ENCODE measurements at places on chromosomes 1 and 21. TPM values are rescaled to one million over a fixed set of nuclear protein-coding genes. Genes with fewer than 3 reads are reported as not detected.

Gene SZT2
- 59.2 TPM for total RNA-seq

Gene PLA2G2D
- total RNA-seq, result not detected

Gene ATP6V1G3
- total RNA-seq, result not detected

Gene TNFRSF18
- 350 TPM for total RNA-seq

Gene CFAP45
- 1.7 TPM for total RNA-seq

Gene OPRD1
- total RNA-seq, result 0.05 TPM

Gene HAO2
- not detected for total RNA-seq

Gene RAB7B
- total RNA-seq, result not detected

Gene ARHGAP30
- total RNA-seq, result 149 TPM

Gene GPR153
- total RNA-seq, result 1.6 TPM

Gene PADI1
- total RNA-seq, result not detected

Gene ROR1
- not detected for total RNA-seq

Gene SUSD4
- not detected for total RNA-seq

Gene CD2
- total RNA-seq, result 651 TPM

Gene LRRC3
- 1.8 TPM for total RNA-seq

Gene FCRL6
- not detected for total RNA-seq

Gene HLCS
- 12.6 TPM for total RNA-seq

Gene GSTM5
- not detected for total RNA-seq

Gene LDLRAP1
- total RNA-seq, result 4.6 TPM

Gene RPE65
- total RNA-seq, result not detected

Gene KIF17
- total RNA-seq, result not detected

Gene DIRAS3
- not detected for total RNA-seq

Gene SMIM12
- total RNA-seq, result 66.2 TPM

Gene C1orf185
- not detected for total RNA-seq

Gene PRELP
- not detected for total RNA-seq

Gene WNT2B
- 0.10 TPM for total RNA-seq
